ENCODE measurements at places on chromosomes 12 and 14. TPM values are rescaled to one million over a fixed set of nuclear protein-coding genes. Genes with fewer than 3 reads are reported as not detected.

DNA sequence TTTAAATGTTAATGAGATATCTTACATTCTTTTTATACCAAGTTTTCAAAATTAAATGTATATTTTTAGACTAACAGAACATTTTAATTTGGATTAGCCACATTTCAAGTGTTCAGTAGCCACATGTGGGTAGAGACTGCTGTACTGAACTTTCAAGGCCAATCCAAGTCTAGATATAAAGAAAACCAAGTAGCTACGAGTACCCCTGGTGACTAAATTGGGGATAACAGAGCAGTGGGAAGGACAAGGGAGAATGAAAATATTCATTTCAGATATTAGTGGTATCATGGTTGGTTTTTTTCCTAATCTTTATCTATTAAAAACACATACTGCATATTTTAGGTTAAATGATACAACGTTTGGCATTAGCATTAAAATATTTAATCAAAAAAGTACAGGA lies 69.4 kb upstream of the RHOJ start:
- DNase-seq: peak; percentile 21

DNA sequence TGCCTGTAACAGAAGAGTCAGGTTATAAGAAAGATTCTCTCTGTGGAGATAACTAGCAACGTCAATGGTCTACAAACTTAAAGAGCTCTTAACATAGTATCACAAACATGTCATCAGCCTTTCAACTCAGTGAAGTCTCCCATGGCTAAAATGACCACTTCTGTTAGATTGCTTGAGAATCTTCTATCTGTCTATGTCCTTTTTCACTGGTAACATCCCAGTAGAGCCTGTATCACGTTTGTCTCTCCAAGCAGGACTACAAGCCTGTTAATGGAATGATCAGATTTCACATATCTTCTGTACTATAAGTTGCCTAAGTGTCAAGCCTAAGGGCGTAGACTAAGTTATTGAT lies 50.7 kb downstream of the SLC2A13 start:
- no peak for DNase-seq

DNA sequence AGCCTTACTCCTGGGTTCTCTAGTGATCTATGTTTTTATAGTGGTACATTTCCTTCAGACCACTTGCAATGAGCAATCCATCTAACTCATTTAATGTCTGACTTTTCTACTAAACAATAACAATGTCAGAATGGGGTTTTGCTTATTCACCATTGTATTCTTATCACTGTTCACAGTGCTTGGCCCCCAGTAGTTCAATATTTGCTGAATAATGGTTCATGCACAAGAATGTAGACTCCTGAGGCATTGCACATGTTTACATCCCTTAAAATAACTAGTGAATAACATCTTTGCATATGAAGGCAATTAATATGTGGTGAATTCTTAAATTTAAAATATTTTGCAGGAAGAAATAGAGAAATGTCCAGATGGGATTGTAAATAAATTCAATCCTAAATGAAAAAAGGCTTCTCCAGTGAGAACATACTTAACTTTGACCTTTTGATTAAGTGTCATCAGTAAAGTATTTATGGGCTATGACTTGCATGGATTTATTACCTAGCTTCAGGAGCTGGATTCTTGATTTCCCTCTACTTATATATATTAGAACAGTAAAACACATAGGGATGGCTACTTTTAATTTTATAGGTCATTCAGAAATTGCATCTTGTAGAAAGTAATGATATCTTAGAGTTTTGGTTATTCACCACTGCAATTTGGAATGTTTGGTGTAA lies 3.4 kb downstream of the CCER1 start:
- no peak for DNase-seq

BCL7A gene
- polyA plus RNA-seq: 2.6 TPM

CELA1 gene
- polyA plus RNA-seq: not detected

DNA sequence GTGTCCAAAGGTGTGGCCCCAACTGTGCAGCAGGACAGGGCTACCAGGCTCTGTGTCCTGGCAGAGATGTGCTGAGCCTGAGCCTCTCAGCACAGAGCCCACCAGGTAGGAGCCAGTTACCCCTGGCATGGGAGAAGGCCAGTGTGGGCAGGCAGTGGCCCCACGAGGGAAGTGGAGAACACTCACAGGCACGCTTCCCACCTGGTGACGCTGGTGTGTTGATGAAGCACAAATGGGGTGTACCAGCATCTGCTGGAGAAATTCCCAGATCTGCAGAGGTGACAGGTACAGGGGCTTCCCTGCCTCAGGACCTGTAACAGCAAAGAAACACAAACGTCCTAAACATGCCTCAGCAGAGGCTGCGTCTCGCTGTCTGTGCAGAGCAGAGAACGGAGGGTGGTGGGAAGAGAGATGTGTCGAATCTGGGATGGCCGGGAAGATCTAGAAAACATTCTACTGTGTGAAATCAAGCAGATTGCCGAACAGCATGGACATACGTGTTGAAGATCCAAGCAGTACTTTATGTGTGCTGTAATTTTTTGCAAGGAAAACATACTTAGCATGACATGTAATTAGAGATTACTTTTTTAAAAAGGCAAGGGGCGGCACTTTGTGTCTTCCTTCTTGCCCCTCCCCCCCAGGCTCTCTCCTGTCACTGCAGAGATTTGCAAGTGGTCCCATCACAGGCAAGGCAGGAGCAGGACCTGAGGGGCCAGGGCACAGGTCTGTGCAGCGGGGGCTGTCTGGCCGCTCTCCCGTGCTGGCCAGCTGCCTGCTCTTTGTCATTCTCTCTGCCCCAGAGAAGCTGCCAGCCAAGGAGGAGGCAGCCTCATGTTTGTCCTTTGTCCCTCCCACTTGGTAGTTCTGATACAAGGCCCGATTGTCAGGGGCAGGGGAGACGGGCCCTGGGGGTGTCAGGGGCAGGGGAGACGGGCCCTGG lies 17.3 kb downstream of the HIP1R start:
- no peak for DNase-seq

- no peak for DNase-seq
Measured at GRCh38 chr14:36751106-36751505, 89.4 kb downstream of the PAX9 start.

- DNase-seq: no peak
Measured at GRCh38 chr14:49366416-49366815, 219.8 kb downstream of the RPS29 start.

GRCh38 chr12:13197032-13197431 lies 506 bp downstream of the EMP1 start:
- DNase-seq: no peak

DNA sequence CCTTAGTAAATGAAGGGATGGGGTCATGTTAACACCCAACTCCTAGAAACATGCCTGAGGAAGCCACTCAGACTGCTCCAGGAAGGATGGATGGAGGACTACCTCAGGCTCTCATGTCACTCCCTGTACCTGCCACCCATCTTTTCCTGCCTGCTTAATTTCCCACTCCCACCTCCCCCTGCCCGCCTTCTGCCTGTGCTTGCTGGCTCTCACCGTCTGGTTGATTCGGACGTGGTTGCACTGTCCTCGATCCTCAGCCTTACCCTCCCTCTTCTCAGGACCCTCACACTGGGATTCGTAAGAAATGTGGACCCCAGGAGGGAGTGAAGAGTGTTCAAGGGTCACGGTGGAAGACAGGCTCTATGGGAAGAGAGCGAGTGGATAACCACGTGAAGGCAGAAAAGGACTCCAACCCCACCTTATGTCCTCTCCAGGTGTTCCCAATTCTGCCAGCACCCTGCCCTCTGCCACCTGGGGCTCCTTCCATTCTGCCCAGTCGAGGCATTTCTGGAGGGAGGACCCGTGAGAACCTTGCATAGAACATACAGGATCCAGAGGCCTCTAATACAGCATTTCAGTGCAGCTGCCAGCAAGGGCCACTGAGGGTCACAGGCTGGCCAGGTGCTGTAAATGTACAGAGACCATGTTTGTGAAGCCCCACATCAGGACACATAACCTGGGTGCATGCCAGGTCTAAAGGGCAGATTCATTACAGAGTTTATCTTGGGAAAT lies 12.9 kb downstream of the ITGB7 start:
- no peak for DNase-seq

FIGNL2 gene
- 0.12 TPM for polyA plus RNA-seq

DNA sequence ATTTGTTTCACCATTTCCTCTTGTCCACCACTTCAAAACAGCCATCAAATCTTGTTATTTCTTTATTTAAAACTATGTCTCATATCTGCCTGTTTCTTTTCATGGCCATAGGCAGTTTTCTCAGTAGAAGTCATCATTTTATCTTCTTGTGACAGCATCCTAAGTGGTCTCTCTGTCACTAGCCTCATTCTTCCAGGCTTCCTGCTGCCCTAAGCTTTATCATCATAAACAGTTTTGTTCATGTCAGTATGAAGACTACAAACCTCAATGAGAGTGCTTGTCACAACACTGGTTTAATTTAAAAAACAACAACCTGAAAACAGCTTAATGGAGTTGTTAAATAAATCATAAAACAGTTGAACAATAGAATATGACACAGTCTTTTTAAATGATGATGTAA lies 387.8 kb upstream of the RPL10L start:
- no peak for DNase-seq

TPPP2 gene
- polyA plus RNA-seq: 0.62 TPM

DNA sequence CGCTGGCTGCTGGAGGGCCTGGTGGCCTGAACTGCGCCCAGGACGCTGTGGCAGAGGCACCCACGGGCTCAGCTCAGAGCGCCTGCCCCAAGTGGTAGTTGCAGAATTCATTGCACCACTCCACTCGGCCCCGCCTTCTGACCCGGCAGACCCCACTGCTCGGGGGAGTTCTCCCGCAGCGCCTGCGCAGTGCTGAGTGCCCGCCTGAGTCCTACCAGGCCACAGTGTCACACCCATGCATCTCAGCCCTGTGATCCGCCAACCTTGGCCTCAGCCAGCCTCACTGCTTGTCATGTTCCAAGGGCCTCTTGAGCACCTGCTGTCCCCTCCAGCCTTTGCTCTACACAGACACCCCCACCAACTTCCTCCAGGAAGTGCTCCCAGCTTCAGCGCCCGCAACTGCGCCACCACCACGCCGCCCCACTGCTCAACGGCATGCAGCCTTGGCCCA lies 12.2 kb downstream of the DEGS2 start:
- peak; percentile 33 for DNase-seq

DIO2 gene
- 20.7 TPM for polyA plus RNA-seq

DNA sequence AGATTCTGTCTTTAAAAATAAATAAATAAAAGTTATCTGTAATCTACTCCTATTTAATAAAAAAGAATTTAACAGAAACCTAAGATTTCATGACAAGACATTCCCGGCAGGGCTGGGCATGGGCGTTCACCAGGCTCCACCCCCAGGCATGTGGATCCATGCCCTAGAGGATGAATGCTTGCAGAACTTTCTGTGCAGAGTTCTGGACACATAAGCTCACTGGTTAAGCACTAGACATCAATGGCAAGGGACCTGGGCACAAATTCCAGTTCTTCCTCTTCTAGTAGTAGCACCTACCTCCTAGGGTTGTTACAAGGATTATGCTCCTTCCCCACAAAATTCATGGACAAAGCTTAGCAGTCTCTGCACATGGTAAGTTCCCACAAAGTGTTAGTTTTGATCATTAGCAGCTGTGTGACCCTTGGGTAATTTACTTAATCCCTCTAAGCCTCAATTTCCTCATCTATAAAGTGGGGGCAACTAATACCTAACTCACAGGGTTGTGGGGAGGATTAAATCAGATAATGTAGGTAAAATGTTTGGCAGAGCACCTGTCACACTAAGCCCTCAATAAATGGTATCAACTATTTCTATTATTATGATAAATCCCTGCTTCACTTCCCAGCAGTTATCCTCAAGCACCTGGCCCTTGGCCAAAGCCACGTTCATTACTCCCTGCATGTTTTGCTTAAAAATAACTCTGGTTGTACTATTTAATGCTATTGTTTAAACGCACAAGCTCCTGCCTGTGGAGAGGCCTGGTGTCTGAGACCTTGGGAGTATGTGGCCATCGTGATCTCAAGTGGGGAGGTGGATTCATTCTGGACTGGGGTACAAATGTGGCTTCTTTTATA lies 9.8 kb downstream of the GALNT6 start:
- no peak for DNase-seq

DNA sequence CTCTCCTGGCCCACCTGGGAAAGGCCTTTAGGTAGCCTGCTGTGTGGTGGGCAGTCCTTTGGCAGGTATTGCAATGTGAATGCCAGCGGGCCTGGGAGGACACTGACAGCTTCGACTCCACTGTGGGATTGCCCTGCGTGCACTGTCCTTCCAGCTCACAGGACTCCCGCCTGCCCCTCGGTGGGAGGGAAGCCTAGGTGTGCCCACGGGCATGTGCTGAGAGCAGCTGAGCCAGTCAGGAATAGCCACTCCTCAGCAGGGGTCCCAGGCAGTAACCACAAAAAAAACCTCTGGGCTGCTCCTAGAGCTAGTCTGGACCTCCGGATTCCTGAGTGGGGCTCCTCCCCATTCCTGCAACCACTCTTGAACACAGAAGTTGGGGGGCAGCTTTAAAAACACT lies 278.2 kb downstream of the FOXN3 start:
- no peak for DNase-seq

TMEM179 gene
- polyA plus RNA-seq: not detected

DNA sequence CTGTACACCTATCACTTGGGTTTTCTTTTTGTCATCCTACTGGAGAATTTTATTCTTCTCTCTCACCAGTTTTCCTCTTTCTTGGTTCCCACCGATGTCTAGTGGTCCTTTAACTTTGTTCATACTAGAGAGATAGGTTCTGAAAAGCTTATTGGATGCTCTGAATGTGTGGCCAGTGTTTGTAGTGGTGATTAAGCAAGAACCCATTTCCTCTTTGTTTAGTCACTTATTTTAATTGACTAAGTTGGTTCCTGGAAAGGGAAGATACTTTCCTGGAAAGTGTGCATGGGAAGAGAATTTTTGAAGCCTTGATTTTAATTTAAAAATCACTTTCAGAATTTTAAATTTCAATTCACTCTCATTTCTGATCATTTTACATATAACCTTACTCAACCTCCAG lies 127.2 kb downstream of the OTOGL start:
- DNase-seq: no peak

- no peak for DNase-seq
Measured at GRCh38 chr12:107780298-107780697, 5.8 kb downstream of the ASCL4 start.

DNA sequence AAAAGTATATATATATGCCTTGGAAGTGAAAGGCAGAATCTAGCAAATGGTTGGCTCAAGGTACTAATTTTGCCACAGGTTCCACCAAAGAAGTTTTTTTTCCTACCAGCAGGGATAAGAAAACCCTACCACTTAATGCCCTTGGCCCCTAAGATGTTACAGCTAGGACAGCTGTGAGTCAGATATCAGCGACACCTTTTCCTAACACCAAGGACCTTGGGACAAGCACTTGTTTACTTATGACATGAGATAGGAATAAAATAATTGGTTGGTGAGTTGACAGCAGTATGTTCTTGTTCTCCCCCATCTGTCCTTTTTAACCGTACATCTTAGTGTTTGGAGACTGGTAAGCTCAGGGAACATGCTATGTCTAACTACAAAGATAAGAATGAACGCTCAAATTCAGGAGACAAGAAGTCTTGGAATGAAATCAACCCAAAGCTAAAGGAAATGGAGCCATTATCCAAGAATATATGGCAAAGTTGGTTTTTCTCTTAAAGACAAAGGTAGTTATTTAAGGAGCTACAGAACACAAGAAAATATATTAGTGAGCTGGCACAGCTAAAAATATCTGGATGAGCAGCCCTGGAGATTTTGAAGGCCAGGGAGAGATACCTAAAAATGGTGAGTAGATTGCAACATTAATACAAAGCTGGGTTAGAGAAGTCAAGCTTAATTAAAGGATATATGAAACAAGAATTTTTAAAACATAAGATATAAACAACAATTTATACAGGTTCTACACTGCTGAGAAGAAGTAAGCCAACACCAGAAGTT lies 126.8 kb downstream of the TMTC1 start:
- DNase-seq: no peak
